Stimulated activated CD8-positive, alpha-beta memory T cell treated with anti-CD3 and anti-CD28 coated beads, Interleukin-7, amount 100 ng/mL, for 24 hours (primary cell): ENCODE measurements at places on chromosomes 12 and 14.

GRCh38 chr12:12823811-12824210, 10.7 kb downstream of the DDX47 start:
- no peak for DNase-seq

DNA sequence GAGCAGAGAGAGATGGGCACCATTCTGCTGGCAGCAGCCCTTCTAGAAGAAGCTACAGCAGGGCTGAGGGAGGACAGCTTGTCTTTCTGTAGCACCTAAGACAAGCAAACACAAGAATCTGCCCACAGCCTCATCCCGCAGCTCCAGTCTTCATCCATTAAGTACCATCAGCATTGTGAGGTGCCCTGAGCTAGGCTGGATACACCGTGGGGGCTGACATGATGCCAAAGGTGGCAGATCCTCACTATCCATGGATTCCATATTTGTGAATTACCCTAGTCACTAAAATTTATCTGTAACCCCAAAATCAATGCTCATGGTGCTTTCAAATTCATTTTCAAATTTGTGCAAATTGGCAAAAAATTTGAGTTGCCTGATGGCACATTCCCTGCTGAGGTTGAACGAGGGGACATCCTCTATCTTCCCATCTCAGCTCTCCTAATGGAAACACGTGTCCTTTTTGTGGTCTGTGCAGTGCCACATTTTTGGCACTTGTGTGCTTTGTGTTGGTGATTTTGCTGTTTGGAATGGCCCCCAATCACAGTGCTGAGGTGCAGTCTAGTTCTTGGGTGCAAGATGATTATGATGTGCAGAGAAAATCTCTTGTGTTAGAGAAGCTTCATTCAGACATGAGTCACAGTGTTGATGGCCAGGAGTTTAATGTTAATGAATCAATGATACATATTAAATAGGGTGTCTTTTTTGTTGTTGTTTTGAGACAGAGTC, 7.0 kb downstream of the PITPNM2 start:
- DNase-seq: no peak

DNA sequence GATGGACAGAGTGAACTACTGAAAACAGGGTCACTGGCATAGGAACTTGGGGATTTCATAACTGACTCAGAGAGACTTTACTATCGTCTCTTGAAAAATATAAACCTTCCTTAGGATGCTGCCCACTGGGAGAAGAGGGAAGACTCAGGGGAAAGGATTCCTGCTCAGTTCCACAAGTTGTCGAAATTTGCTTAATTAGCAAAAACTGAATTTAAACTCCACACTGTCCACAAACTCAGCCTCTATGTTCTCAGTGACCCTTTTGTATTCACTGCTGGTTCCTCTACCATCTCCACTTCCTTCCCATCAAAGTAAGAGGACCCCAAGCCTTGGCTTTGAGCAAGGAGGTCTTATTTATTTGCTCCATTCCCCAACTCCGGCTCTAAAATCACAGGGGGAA, 7.2 kb upstream of the MYL6B start:
- DNase-seq: no peak

- no peak for DNase-seq
Measured at GRCh38 chr12:724194-724855, 28.1 kb upstream of the WNK1 start.

DNA sequence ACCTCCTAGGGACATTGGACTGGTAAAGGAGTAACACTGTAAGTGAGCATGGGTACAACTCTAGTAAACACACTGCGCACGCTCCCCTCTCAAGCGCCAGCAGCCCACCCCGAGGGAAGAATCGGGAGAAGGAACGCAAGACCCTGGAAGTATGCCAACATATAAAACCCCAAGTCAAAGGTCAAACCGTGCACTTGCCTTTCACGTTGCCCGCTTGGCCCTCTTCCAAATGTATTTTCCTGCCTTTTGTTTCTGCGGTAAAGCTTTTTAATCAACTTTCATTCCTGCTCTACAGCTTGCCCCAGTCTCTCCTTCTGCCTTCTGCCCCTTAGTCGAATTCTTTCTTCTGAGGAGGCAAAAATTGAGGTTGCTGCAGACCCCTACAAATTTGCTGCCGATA, 17.6 kb upstream of the CHST11 start:
- DNase-seq: no peak
